ENCODE measurements at places on chromosomes 12 and 14.

- no peak for DNase-seq
These were observed 184.0 kb downstream of the TMEM121 start for GRCh38 chr14:105710119-105711043.

DNA sequence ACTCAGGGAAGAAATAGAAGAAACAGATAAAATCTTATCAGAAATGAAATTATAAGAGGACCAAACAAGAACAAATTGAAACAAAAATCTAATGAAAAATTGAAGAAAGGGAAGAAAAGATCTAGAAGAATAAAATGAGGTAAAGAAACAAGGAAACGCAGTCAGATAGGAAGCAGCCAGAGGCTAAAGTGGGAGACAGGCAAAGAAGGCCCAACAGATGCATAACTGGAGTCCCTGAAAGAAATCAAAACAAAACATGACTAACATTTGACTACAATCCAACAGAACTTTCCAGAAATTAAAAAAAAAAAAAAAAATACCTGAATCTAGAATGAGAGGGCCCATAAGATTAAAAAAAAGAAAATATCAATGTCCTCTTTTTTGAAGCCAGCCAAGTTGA, 65.6 kb downstream of the AMN start:
- DNase-seq, result no peak

DNA sequence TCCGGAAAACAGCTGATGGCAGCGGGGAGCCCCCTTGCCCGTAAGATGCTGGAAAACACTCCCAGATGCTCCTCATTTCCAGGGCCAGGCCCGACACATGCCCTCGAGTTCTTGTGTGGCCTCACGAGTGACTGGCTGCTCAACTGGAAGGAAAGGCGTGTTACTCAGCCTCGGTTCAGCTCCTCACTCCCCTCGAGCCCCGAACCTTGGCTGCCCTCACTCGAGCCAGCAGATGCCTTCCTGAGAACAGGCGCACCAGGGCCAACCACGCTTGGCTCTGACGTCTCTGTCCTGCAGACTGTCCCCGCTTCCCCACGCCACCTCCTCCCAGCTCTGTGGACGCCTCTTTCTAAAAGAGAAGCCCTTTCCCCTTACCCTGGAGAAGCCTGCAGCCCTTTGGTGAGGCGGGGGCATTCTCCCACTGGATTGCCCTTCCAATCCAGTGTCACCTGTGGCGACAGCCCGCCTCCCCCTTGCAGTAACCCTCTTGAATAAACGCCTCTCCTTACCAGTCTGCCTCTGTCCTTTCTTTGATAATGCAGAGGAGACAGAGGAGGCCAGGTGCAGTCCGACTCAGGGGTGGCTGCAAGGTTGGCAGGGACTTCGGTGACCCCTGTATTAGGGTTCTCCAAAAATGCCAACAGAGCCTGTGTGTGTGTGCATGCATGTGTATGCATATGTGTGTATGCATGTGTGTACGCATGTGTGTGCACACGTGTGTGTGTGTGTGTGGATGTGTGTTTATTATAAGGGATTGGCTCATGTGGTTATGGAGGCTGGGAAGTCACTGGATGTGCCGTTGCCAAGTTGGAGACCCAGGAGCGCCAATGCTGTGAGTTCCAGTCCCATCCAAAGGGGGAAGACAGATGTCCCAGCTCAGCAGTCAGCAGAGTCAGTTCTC, 166.3 kb downstream of the KIF26A start:
- DNase-seq, result no peak

DNA sequence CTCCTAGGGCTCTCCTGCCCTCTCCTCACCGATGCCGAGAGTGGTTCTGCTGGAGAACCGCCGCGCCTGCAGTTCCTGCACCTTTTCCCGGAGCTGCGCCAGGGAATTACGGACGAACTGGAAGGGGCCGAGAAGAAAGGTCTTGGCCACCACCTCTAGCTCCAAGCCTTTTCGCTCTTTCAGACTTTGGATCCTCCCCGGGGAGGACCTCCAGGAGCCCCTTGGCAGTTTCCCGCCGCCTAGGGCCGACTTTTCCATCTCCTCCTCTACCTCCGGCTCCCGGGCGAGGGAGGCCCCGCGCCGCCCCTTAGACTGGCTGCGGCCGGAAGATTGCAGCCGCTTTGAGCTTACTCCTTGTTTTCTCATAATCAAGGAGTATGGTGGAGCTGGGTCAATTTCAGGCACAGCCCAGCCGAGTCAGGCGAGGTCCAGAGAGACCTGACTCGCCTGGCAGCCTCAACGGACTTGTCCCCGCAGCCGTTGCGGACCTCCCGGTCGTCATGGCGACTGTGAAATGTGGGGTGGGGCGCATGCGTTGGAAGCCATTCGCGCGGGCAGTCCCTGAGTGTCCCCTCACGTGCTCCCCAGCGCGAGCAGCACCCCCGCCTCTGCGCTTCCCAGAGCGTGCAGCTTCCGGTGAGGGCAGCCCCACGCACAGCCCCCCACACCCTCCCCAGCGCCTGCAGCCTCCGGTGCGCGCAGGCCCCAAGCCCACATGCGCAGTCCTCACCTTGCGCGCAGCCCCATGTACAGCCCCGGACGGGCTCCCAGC, at the start of gene DPY19L2:
TSS of gene DPY19L2 (minus strand) at position 466 of the 772 bp plus-strand sequence. CDS start at position 366, 100 bp downstream.
- DNase-seq, result peak; percentile 88

DNA sequence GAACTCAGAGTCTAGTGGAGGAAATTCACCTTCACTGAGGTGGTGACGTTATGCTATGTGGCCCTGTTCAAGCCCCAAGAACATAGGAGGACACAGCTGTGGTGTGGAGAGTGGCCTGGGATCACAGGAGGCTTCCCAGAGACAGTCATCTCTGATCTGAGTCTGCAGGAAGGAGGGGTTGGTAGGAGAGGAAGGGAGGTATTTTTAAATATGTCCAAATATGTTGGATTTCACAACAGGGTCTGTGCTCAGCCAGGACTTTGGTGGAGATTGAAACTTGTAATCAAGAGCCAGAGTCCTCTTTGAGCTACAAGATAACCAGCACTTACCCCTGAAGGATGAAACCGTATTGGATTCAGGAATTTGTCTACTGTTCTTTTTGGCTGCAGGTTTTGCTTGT, 26.4 kb upstream of the MED13L start:
- DNase-seq, result peak; percentile 29

- DNase-seq, result peak; percentile 48
These were observed 12.4 kb upstream of the ETFBKMT start for GRCh38 chr12:31647086-31647491.

DNA sequence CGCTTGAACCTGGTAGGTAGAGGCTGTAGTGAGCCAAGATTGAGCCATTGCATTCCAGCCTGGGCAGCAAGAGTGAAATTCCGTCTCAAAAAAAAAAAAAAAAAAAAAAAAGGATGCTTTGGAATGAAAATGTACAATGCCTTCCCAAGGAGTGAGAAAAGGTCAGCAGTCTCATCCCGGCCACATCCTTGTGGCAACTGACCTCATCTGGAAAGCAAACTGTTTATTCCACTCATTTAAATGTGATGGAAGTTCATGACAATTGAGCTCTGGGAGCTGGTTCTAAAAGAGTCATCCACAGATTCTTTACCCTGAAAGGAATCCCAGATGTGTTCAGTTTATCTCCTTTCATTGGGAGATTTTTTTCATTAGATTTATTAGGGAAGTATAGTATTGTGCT, 19.4 kb upstream of the LIMA1 start:
- DNase-seq, result peak; percentile 87

DNA sequence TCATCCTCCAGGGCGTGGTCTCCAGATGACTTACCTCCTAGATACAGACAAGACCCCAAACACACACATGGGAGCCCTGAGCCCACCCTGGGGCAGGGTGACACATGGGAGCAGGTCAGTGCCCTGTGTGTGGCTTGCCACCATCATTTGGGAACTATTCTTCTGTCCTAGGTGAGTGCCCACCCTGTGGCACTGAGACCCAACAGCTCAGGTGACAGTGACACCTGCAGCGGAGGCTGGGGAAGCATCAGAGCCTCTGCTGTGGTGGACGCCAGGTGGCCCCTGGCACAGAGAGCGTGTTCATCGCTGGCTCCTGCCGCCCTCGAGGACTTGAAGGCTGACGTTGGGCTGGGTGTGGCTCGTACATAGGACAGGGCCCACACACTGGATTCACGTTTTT, 23.0 kb downstream of the SFSWAP start:
- DNase-seq, result no peak

DNA sequence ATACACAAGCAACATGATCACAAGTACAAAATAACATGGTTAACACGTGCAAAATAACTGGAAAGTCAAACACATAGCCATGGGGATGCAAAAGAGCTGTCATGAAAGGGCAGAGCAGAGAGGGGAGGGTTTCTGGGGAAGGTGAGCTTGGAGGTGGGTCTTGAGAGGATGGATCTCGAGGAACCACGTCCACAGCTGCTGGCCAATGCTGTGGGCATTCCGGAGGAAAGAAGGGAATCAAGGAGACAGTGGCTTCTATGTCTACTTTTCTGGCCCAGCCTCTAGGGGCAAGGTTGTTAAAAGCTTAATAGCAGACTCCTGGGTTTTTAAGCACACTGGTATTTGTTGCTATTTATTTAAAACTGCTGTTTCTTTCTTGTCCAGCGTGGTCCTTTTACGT, 8.4 kb upstream of the MYH7 start:
- DNase-seq, result no peak

- DNase-seq, result no peak
These were observed 184.6 kb upstream of the PZP start for GRCh38 chr12:9392842-9393241.

DNA sequence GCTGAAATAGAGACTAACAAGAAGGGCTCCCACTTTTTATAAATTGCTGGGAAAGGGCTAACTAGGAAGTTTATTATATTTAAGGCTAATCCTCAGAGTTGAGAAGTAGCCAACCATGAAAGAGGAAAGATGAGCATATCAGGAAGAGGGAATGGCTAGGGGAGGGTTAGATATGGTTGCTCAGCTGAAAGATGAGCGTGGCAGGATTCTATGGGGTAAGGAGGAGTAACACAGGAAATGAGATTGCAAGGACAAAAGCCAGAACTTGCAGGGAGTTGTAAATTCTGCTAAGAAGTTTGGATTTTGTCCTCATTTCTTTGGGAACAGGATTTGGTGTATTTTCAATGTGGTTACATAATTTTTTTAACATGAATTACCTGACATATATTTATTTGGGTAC, 127.4 kb upstream of the ATP2B1 start:
- no peak for DNase-seq

DNA sequence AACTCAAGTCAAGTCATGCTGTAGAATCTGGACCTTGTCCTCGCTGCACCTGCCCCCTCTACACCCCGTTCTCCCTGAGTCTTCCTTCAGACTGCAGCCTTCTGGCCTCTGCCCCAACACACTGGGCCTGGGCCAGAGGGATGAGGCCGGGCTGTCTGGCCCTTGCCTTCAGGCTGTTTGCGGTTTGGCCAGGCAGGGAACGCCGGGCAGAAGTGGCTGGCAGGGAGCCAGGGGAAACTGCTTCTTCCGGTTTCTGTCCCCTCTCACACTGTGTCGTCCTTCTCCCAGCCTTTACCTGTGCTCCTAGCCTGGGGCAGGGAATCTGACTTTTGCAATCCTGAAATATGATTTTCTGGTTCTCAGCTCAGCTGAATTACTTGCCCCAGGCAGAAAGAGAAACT, 13.5 kb downstream of the DGLUCY start:
- no peak for DNase-seq

DNA sequence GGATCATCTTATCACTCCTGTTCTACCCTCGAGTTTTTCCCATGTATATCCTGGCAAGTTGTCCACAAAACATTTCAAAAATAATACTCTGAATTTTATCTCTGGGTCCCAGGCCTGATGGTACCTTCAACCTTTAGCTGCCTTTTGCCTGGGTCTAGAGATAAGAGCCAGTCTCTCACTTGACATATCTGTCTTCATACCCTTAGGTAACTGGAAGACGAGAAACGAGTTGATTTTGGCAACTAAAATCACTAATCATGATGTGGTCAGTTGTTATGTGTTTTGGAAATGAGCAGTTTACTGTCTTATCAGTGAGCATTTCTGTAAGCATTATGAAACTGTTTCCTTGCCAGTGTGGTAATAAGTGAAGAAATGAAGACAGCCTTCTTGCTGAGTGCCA, 6.3 kb downstream of the RNF10 start:
- DNase-seq, result no peak

DNA sequence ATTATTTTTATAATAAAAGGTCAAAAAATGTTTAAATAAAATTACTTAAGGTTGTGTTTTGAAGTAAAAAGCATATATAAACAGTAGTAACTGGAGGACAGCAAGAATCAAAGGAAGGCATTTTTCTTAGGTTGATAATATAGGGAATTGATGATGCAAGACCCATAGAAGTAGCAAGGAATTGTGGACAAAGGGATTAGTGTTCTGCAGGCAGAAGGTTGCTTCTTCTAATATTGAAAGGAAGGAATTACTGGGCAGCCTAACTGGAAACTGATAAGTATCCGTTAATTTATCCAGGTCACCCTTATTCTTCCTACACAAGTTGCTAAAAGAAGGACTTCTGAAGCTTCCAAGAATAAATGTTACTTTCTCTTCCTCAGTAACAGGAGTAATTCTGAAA, 54.5 kb upstream of the ALX1 start:
- DNase-seq, result no peak

DNA sequence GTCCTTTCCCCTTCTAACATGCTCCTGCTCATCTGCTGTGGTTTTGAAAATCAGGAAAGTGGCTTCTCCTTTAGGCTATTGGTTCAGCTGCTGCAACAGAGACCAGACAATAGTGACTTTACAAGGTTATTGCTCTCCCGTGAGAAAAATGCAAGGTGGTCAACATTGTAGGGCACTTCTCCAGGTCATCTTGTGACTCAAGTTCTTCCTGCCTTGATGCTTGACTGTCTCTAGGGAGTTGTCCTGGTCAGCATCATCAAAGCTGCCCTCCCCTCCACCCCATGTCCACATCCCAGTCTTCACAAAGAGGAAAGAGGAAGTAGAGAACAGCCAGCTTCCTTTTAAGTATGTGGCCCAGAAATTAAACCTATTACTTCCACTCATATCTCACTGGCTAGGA, 3.9 kb upstream of the TMEM63C start:
- no peak for DNase-seq

GRCh38 chr14:47262801-47263200, 412.6 kb downstream of the MDGA2 start:
- no peak for DNase-seq

DNA sequence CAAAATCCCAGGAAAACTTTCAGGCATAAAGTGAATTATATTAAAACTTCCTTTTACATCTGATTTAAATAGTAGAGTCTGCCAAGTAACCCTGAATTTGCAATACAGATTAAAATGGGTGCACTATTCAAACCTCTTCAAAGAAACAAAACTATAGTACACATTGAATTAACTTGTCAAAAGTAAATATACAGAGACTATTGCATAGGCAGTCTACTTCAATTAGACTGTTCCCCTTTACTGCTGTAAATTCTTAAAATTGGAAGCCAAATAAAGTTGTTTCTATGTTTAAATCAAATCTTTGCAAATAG, 7.1 kb downstream of the KRAS start:
- no peak for DNase-seq

- peak; percentile 68 for DNase-seq
These were observed 116.4 kb downstream of the PRICKLE1 start for GRCh38 chr12:42473130-42473529.

- DNase-seq, result peak; percentile 90
These were observed 129.9 kb upstream of the FRMD6 start for GRCh38 chr14:51521764-51522163.
